H9 (cell line): ENCODE measurements at places on chromosomes 5 and 9. TPM values are rescaled to one million over a fixed set of nuclear protein-coding genes. Genes with fewer than 3 reads are reported as not detected.

DNA sequence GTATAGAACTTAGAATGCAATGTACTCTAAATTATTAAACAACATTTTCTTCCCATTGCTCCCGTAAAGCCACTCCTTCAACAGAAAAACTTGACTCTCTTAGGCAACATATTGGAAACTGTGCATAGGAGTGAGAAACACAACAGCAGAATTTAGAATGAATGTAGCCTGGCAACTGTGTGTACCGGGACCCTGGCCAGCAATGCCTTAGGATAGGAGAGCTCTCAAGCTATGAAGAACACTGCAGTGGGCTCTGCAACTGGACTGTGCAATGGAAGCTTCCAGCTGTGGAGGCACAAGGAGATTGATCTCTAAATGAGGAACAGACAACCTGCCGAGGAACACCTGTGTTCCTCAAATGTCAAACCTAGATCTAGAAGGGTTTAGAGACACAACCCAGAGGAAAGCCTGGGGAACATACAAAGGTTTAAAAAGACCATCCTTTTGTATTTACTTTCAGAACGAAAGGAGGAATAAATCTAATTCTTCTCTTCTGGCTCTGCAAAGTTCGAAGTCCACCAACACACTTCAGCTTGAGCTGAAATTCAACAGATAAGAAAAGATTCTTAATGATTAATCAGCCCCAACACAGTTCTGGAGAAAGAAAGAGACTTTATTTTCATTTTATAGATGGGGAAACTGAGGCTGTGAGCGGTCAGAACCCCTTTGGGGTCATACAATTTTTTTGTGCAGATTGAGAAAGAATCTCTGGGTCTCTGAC is 51.5 kb upstream of the ARL15 start:
- no peaks in the 10 kb centered on the region for H3K4me1 ChIP-seq
- no peak for DNase-seq
- H3K27ac ChIP-seq, result no peak overlapping the region

DNA sequence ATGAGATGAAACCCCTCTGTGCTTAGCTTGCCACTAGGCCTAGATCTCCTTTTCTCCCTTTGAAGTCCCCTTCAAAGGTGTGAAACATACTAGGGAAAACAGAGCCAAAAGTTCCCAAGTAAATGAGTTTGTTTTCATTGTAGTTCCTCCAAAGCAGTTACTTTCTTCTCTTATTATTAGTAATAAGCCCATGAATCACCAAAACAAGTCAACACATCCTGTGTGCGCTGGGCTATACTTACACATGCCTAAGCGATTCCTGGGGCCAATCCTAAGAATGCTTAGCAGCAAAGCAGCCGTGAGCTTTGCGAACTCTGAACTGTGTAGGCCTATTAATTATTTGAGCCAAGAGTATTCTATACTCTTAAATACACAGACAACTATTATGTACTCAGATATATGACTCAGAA is 7.6 kb downstream of the ENC1 start:
- DNase-seq, result no peak
- H3K4me3 ChIP-seq, result no peak overlapping the region
- H3K27me3 ChIP-seq, result no peaks in the 10 kb centered on the region
- H3K27ac ChIP-seq, result no peak overlapping the region

DNA sequence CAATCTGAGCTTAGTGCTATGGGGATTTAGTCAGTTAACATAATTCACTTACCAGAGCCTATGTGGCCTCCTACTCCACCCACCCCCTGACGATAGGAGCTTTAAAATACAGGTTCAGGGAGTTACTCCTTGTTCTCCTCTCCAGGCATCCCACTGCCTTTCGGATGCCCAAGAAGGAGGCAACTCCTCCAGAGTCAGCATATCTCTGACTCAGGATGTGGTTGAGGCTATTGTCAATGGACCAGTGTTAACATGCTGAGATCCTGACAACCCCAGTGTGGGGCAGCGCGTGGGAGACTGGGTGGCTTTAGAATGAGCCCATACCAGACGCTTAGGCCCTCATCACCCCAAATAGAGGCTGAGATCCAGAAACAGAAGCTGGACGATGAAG is 27.4 kb downstream of the BICD2 start:
- H3K27ac ChIP-seq, result no peak overlapping the region
- DNase-seq, result no peak
- no peaks in the 10 kb centered on the region for H3K36me3 ChIP-seq
- H3K4me1 ChIP-seq, result peaks cover 3% of the 10 kb centered on the region
- H3K27me3 ChIP-seq, result no peaks in the 10 kb centered on the region

GRCh38 chr5:95274011-95274410 is 10.9 kb downstream of the MCTP1 start:
- no peaks in the 10 kb centered on the region for H3K4me1 ChIP-seq
- no peaks in the 10 kb centered on the region for H3K36me3 ChIP-seq
- H3K27ac ChIP-seq, result no peak overlapping the region
- no peak overlapping the region for H3K4me3 ChIP-seq
- H3K27me3 ChIP-seq, result no peaks in the 10 kb centered on the region

GRCh38 chr5:68739752-68740151 is 354.1 kb upstream of the SLC30A5 start:
- no peaks in the 10 kb centered on the region for H3K27me3 ChIP-seq
- no peaks in the 10 kb centered on the region for H3K4me1 ChIP-seq
- no peak overlapping the region for H3K4me3 ChIP-seq
- H3K27ac ChIP-seq, result no peak overlapping the region
- H3K36me3 ChIP-seq, result no peaks in the 10 kb centered on the region

DNA sequence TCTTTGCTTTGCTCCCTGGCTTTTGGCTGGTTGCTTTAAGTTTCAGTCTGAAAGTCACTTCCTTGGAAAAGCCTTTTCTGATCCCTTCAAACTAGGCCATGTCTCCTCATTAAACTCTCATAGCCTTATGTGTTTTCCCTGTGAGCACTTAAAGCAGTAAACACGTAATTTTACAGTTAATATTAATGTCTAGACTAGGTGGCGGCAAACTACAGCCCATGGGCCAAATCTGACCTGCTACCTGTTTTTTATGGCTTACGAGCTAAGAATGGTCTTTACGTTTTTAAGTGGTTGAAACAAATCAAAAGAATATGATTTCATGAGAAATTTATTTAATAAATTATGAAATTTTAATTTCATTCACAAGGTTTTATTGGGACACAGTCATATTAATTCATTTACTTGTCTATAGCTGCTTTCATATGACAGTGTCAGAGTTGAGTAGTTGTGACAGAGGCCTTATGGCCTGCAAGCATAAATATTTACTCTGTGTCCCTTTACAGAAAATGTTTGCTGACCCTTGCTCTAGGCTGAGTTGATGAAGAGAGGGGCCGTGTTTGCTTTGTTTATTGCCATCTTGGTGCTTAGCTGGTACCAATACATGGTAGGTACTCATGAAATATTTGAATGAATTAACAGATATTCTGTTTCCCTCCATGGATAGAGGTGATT is 7.4 kb downstream of the SLC44A1 start:
- H3K4me3 ChIP-seq, result no peak overlapping the region
- H3K36me3 ChIP-seq, result no peaks in the 10 kb centered on the region
- H3K27me3 ChIP-seq, result no peaks in the 10 kb centered on the region

- no peak overlapping the region for H3K27ac ChIP-seq
- H3K27me3 ChIP-seq, result peaks cover 2% of the 10 kb centered on the region; the same call in 1 of the 2 replicates
- H3K4me1 ChIP-seq, result peaks cover 10% of the 10 kb centered on the region
- peak overlapping the region; percentile 79 for H3K4me3 ChIP-seq
Observed at GRCh38 chr9:120875954-120876841, 790 bp downstream of the PHF19 start.

GRCh38 chr9:73575101-73576060 is 423.7 kb downstream of the ANXA1 start:
- H3K27ac ChIP-seq, result no peak overlapping the region
- DNase-seq, result no peak
- H3K4me1 ChIP-seq, result no peaks in the 10 kb centered on the region
- no peaks in the 10 kb centered on the region for H3K27me3 ChIP-seq

DNA sequence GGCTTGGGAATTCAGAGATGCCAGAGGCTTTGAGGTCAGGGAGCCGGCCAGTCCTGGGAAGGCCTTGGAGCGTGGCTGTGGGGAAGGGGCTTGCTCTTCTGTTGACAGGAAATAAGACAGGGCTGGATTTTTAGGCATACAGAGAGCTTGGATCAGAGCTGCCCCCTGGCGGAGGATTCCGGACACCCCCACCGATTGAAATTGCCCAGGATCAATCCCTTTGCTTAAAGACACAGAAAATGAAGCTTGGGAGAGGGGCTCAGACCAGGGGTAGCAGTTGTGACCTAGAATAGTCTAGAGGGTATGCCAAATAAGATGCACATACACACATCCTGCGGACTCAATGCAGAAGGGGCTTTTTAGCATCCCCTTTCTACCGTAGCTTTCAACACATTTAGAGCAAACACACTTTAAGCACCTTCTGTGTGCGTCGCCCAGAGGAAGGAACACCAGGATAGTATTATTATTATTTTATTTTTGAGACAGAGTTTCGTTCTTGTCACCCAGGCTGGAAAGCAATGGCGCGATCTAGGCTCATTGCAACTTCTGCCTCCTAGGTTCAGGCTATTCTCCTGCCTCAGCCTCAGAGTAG is 1.7 kb upstream of the NTMT1 start:
- peaks cover 14% of the 10 kb centered on the region for H3K36me3 ChIP-seq
- 0 out of 2 replicates have a peak, but pooled peaks cover 2% of the 10 kb centered on the region for H3K4me1 ChIP-seq
- H3K27me3 ChIP-seq, result peaks cover 17% of the 10 kb centered on the region
- H3K27ac ChIP-seq, result no peak overlapping the region
- peak overlapping the region; percentile 60; the same call in 2 of the 3 replicates for H3K4me3 ChIP-seq
- DNase-seq, result peak; percentile 84

DNA sequence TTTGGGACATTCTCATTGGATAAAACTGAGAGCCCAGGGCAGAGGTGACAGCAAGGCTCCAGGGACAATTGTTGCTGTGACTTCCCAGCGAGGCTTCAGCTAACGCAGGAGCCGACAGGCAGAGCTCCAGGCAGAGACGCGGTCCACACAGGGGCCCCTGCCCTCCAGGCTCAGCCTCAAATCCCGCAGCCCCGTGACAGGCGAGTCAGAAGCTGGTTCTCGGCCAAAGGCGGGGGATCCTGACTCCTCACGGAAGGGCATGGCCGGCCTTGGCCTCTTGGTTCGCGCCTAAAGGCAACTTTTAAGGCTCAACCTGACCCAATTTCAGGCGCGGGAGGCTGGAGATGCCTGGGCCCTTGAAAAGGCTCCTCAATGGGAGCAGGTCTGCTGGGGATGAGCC is 21.3 kb downstream of the SLC12A7 start:
- H3K4me1 ChIP-seq, result no peaks in the 10 kb centered on the region
- H3K27me3 ChIP-seq, result no peaks in the 10 kb centered on the region
- no peak overlapping the region for H3K27ac ChIP-seq
- no peak for DNase-seq

DNA sequence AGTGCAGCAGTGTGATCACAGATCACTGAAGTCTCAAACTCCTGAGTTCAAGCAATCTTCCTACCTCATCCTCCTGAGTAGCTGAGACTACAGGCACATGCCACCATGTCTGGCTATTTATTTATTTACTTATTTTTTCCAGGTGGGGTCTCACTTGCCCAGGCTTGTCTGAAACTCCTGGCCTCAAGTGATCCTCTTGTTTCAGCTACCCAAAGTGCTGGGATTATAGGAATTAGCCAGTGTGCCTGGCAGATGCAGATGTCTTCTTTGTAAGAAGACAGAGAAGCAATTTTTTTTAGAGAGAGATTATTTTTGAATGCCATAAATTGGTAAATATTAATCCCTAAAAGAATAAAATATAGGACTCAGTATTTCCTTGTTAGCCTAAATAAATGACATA is 54.3 kb downstream of the CHSY3 start:
- H3K36me3 ChIP-seq, result no peaks in the 10 kb centered on the region
- H3K27me3 ChIP-seq, result no peaks in the 10 kb centered on the region
- no peak overlapping the region for H3K4me3 ChIP-seq
- H3K4me1 ChIP-seq, result no peaks in the 10 kb centered on the region

TMEM215 gene
- total RNA-seq, result 0.28 and 0.33 TPM in 2 replicates

FOXD4L4 gene
- total RNA-seq, result 0.26 TPM in 1 of 2 replicates, not detected in the other

PRRX2 gene
- total RNA-seq, result 3.9 and 4.2 TPM in 2 replicates

DDX4 gene
- total RNA-seq, result not detected in 2 replicates

CEL gene
- total RNA-seq, result 3.6 and 4.0 TPM in 2 replicates

HMGCR gene
- total RNA-seq, result 158 and 178 TPM in 2 replicates

SMIM33 gene
- not detected in 2 replicates for total RNA-seq

OR1Q1 gene
- total RNA-seq, result not detected in 2 replicates

THBS4 gene
- 18.6 and 19.0 TPM in 2 replicates for total RNA-seq

LOX gene
- 0.61 and 0.79 TPM in 2 replicates for total RNA-seq

RAB14 gene
- 33.6 and 35.7 TPM in 2 replicates for total RNA-seq
